ENCODE measurements at places on chromosomes 11 and 22.
A peak's percentile ranks its signal among the peaks of the same experiment; 100 is the strongest.

GRCh38 chr11:6745465-6746015, 26.2 kb downstream of the OR2AG2 start:
- DNase-seq: no peak

- DNase-seq: no peak
These were observed 17.1 kb downstream of the PDGFB start for GRCh38 chr22:39227542-39228272.

GRCh38 chr11:78417888-78418583, 416 bp upstream of the GAB2 start:
- peak; percentile 71 for DNase-seq

GRCh38 chr11:76250520-76251225, 44.4 kb upstream of the WNT11 start:
- DNase-seq: no peak

GRCh38 chr22:31957970-31958594, 13.7 kb downstream of the YWHAH start:
- no peak for DNase-seq

DNA sequence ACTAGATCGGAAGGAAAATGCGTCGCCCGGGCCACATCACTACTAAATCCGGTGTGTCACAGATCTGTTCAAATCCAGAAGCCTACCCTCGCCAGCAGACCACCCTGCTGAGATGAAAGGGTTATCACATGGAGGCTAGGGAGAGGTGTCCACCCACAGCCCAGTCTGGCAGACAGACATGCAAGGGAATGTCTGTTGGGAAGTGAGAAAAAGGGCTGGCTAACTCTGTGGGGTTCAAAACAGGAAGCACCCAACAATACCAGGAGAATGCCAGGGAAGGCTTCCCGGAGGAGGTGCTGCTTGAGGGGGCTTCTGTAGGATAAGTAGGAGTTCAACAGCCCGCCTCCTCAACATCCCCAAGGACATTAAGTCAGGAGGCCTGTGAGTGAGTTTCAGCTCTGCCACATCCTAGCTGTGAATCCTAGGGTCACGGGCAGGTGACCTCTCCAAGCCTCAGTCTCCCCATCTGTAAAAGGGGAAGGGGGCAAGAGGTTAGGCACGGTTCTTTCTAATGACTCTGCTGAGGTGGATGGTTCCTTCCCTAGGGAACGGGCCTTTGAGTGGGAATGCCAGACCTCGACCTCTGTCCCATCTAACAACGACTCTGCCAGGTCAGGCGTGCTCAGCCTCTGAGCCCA, 1.1 kb downstream of the TPST2 start:
- no peak for DNase-seq

Measured in HuH-7.5 (cell line).